ENCODE measurements at places on chromosomes 3 and 15. TPM values are rescaled to one million over a fixed set of nuclear protein-coding genes. Genes with fewer than 3 reads are reported as not detected.

DNA sequence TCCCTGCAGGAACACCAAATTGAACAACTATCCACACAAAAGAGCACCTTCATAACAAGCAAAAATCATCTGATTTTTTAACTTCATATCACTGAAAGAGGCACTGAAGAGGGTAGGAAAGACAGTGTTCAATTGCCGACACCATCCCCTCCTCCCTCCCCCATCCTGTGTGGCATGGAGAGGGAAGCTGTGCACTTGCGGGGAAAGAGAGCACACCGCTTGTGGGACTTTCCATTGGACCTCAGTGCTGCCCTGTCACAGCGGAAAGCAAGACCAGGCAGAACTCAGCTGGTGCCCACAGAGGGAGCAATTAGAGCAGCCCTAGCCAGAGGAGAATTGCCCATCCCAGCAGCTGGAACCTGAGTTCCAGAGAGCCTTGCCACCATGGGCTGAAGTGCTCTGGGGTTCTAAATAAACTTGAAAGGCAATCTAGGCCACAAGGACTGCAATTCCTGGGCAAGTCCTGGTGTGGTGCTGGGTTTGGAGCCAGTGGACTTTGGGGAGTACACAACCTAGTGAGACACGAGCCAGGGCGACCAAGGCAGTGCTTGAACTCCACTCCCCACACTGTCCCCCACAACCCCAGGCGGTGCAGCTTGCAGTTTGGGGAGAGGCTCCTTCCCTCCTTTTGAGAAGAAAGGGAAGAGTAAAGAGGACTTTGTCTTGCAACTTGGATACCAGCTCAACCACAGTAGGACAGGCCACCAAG lies 27.0 kb downstream of the PEAK1 start:
- DNase-seq: no peak

DNA sequence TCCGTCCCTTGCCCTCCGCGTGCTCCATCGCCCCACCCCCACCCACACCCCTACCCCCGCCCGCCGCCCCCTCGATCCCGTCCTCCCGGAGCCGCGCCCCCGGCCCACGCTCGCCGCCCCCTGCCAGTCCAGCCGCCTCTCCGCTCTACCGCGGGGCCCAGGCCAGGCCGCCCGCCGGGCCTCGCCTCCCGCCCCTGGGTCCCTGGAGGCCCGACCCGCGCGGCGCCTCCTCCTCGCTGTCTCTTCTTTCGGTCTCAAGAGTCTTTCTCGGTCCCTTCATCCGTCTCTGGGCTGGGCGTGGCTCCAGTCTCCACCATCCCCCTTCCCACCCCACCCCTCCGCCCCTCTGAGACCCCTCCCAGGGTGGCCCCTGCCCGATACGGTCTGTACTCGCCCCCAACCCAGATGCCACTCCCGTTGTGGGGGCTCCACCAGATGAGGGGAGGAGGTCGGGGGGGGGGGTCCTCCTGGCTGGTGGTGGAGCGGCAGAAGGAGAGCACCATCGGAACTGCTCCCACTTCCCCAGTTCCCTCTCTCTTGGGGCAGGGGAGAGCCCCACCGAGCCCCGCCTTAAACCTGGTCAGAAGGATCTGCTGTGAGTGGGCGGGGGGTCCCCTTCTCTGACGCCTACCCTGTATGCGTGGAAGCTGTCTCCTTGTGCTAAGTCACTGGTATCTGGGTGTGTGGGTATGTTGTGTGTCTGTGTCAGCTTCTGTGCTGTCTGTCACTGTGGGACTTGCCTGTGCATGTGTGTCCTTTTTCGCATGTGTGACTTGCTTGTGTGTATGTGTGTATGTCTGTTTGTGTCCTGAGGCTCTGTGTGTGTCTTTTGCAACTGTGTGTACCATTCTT lies 1.0 kb downstream of the PRKCD start:
- peak; percentile 61 for DNase-seq

GRCh38 chr3:142618917-142619461 lies 22.8 kb downstream of the PLS1 start:
- DNase-seq: no peak

GRCh38 chr3:76308541-76308940 lies 523.2 kb upstream of the ZNF717 start:
- no peak for DNase-seq

- no peak for DNase-seq
Observed at GRCh38 chr15:90407871-90408317, 19.9 kb downstream of the IQGAP1 start.

Gene ERICH6
- total RNA-seq: 0.23 TPM

Gene SLC33A1
- total RNA-seq: 26.4 TPM

DNA sequence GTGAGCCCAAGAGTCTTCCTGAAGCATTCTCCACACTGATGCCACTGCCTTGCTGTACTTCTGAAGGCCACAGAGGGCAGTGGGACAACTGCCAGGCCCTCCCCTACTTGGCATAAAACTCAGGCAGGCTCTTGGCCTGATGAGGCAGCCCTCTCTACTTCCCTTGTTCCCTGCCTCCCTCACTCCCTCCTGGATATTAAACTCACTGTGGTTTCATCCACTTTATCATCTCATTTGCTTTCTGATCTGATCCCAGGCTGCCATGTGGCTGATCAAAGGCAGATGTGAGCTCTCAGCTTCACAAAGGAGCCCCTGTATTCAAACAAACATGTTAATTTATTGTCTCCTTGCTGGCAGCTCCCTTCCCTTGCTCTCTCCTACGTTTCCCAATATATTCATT lies 533.5 kb downstream of the IGSF11 start:
- no peak for DNase-seq

Gene GOLGA6L4
- total RNA-seq: 4.6 TPM

DNA sequence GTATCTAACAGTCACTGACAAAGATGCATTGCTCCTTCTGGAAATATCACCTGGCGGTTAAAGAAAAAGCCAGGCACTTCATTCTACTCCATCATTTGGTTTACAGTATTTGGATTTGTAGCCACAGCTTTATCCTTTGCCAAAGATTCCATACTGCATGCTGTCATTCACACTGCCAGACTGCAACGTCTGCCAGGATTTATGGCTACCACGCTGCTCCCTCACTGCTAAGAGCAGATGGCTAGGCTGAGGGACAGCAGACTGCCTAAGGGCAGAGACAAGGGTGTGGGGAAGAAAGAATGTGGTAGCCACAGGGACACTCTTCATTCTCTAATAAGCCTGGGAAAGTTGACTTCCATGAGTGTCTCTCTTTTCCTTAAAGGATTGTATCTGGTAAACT lies 1047.0 kb downstream of the TUSC7 start:
- no peak for DNase-seq

DNA sequence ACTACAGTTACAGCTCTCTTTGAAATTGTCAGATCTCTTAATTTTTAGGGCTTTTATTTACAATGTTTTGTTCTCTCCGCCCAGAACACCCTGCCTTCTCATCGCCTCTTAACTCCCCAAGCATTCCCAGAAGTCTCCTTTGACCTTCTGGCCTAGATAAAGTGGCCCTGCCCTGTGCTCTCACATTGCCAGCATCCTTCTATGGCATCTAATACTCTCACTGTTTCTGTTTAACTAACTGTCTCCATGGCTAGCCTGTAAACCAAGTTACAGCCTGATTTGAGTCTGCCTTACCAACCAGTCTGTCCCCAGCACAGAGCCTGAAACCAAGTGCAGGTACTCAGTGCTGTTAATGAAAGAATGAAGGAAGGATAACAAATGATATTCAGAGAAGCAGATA lies 19.9 kb downstream of the COL8A1 start:
- DNase-seq: no peak

Gene KLHL6
- total RNA-seq: 34.1 TPM

DNA sequence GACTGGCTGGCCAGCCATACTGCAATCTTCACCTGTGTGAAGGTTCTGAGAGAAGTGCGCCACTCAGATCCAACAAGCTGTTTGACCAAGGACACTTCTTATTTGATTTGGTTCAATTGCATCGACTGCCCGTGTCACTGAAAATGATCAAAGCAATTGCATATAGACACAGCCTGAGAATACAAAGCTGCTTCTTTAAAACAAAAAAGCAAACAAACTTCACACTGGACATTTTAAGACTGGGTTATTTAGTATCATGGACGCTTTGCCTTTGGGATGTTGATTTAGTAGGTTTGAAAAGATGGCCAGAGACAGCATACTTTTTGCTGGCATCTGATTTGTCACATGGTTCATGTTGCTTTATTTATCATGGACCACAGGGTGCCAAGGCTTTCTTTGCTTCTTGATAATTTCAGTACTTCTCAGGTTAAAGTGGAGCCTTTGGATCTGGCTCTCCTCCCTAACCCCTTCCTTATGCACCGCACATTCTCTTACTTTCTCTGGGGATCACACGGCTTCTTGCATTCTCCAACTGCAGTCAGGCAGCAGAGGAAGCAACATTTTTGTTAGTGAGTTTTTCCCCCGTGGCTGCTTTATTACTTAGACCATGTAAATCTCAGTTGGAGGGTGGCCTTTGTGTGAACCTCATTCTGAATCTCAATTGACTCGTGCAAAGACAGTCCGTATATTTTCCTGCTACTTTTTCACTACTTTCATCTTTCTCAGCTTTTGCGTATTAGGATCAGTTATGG lies 151.0 kb downstream of the CD47 start:
- no peak for DNase-seq

GRCh38 chr3:25548836-25549235 lies 115.9 kb downstream of the TOP2B start:
- no peak for DNase-seq

Gene PIK3CA
- 23.0 TPM for total RNA-seq

DNA sequence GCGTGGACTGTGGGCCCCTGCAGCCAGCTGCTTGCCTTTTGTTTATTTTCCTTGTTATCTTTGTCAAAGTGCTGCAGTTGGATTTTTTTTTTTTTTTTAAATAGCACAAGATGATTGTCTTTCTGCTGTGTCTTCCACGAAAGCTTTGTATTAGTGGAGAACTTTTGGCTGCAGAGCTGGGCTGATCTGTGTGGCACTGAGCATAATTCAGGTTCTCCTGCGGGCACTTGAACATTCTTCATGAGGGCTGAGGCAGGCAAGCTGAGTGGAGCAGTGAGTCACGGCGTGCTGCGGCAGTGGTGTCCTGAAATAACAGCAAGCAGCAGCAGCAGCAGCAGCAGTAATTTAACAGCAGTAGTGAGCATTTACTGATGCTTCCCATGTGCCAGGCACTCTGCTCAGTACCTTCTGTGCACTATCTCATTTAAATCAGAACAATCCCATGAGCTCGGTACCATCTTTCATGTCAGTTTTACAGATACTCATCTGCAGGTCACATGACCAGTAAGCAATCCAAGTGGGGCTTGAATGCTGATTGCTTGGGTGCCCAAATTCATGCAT lies 45.8 kb downstream of the MITF start:
- no peak for DNase-seq

DNA sequence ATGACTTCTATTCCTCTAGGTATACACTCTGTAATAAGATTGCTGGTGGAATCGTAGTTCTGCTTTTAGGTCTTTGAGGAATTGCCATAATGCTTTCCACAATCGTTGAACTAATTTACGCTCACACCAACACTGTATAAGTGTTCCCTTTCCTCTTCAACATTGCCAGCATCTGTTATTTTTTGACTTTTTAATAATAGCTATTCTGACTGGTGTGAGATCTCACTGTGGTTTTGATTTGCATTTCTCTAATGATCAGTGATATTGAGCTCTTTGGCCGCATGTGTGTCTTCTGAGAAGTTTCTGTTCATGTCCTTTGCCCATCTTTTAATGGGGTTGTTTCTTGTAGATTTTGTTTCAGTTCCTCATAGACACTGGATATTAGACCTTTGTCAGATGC lies 12.8 kb downstream of the NXPE3 start:
- DNase-seq: no peak

- no peak for DNase-seq
Observed at GRCh38 chr15:52010633-52011595, 8.1 kb upstream of the MAPK6 start.

DNA sequence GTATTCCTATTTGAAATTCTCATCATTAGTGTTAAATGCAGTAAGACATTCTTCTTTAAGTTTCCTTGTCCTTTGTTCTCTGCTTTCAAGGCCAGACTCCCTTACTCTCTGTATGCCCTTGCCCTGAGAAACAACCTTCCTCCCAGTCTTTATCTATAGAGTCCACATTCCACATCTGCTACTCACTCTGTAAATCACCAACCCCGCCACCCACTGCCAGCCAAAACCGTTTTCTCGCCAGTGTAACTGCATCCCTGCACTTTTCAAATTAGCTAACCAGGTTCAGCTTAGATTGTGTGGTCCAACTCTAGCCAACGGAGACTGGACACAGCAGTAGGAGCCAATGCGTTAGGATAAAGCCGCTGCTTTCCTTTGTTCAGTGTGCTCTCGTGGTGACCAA lies 402.4 kb upstream of the PDZRN3 start:
- DNase-seq: no peak
